Type B pancreatic cell (in vitro differentiated cells): ENCODE measurements at places on chromosomes 16 and 17. TPM values are rescaled to one million over a fixed set of nuclear protein-coding genes. Genes with fewer than 3 reads are reported as not detected.
A peak's percentile ranks its signal among the peaks of the same experiment; 100 is the strongest.

The HAS3 gene
- 1.5 and 3.7 TPM in 2 replicates for total RNA-seq

The NATD1 gene
- total RNA-seq, result 9.8 and 10.7 TPM in 2 replicates

The PLXDC1 gene
- total RNA-seq, result 1.7 and 5.0 TPM in 2 replicates

The C16orf96 gene
- 0.14 and 0.43 TPM in 2 replicates for total RNA-seq

The CCL4L2 gene
- 0.45 TPM in 1 of 2 replicates, not detected in the other for total RNA-seq

The CES3 gene
- 0.48 and 1.1 TPM in 2 replicates for total RNA-seq

The MYH2 gene
- total RNA-seq, result not detected in 2 replicates

The HEATR9 gene
- not detected in 2 replicates for total RNA-seq

The GSG1L2 gene
- not detected in 2 replicates for total RNA-seq

DNA sequence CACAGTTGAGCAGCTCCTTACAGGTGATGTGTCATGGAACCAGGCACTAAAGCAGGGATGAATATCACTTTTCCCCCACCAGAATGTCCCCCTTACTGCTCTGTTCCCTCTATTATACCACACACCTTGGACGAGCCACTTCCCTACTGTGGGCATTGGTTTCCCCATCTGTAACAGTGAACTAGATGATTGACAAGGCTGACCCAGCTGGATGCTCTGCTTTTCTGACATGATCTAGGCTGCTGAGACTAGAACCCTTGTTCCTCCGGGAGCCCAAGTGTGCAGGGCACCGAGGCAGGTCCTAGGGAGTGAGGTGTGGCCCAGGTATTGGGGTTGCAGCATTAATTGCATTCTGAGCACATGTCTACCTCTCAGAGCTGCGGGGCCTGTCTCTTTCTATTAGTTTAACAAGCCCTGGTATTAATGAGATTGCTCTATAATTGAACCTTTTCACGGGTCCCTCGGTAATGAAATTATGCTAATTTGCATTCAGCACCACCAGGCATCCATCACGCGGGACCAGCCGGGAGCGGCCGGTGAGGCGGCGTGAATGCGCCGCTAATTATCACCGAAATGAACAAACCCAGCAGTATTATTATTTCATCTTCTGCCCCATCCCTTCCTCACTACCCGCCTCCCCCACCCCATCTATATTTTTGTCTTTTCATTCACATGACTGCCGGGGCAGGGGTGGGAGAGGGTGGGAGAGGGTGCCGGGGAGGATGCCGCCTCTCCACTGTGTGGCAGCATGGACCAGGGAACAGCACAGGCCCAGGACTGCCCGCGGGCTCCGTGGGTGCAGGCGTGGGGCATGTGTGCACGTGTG is 121.1 kb downstream of the CYLD start:
- no peak overlapping the region for H3K27ac ChIP-seq
- H3K27me3 ChIP-seq, result no peaks in the 10 kb centered on the region
- H3K36me3 ChIP-seq, result no peaks in the 10 kb centered on the region
- no peak for DNase-seq

DNA sequence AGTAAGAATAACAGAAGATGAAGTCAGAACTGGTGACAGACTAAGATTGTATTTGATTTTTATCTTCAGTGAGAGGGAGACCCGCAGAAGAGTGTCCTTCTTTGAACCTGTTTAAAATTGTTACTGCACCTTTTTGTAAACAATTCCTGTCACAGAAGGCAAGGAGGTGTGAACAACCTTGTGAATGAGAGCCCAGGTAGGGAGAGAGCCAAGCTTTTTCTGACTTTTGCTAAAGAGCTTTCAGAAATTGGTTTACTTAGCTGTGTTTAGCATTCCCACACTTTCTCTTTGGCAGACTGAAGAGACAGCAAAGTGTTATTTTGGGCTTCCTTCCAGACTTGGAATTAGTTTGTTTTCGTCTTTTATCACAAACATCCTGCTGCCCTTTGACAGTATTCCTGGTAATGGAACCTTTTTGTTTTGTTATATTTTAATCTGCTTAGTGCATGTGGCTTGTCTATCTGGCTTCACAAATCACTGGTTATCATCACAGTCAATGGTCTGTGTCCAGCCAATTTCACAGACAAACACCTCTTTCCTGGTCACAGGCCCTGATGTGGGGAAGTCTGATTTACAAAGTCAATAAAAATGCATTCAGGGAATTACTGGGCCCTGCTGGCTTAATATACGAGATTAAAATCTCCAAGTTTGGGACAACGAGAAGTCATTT is 85.7 kb upstream of the HS3ST2 start:
- no peak overlapping the region for H3K4me3 ChIP-seq
- DNase-seq, result no peak
- H3K36me3 ChIP-seq, result no peaks in the 10 kb centered on the region
- no peaks in the 10 kb centered on the region for H3K4me1 ChIP-seq
- H3K27me3 ChIP-seq, result peaks cover 29% of the 10 kb centered on the region
- no peak overlapping the region for H3K27ac ChIP-seq

DNA sequence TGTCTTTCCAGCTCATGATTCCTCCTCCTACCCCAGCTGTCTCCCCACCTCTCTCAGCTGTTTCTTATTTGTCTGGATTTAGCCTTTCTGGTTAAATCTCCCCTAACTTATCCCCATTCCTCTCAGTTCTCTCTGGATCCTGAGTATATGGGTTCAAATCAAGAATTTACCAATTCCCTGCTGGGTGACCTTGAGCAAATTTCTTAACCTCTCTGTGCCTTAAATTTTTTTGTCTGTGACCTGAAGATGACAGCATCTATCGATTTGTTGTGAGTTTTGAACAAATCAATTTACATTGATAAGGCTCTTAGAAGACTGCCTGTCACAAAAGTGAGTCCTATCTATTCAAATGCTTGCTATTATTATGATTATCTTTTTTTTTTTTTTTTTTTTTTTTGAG is 2.0 kb upstream of the KCNG4 start:
- no peak overlapping the region for H3K27ac ChIP-seq
- no peak overlapping the region for H3K4me3 ChIP-seq

DNA sequence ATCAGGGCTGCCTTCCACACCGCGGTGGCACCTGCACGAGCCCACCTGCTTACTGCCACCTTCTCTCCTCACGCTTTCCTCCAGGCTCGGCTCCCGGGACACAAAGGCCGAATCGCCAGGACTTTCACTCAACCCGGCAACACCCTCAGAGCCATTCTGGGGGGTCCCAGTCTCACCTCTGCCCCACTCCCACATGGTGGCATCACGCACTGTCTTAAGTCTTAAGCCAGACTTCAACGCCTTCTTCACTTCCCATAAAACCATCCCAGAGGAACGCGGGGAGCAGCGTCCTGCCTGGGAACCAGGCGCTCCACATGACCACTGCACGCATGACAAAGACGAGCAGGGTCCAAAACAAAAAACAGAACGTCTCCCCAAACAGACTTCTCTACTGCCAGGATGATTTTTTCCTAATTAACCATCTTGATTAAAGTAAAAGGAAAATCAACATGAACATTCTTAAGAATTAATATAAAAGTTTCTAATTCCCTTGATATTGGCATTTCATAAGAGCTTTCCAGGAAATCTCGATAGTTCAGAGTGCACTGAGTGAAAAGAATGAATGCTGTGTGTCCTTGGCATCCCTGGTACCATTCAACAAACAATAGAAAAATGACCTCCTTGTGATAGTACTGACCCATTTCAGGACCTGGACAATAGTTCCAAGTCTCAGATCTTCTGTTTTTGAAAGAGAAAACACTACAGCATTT is 2.6 kb downstream of the CANT1 start:
- H3K36me3 ChIP-seq, result peaks cover 6% of the 10 kb centered on the region
- no peaks in the 10 kb centered on the region for H3K27me3 ChIP-seq
- H3K4me1 ChIP-seq, result peaks cover 30% of the 10 kb centered on the region
- H3K27ac ChIP-seq, result peak overlapping the region; percentile 57
- H3K4me3 ChIP-seq, result peak overlapping the region; percentile 67
- no peak for DNase-seq

- no peak for DNase-seq
- H3K27ac ChIP-seq, result no peak overlapping the region
- H3K4me1 ChIP-seq, result peaks cover 47% of the 10 kb centered on the region
- no peak overlapping the region for H3K4me3 ChIP-seq
- peaks cover 9% of the 10 kb centered on the region for H3K36me3 ChIP-seq
Observed at GRCh38 chr17:78745407-78746088, 36.5 kb downstream of the CYTH1 start.

DNA sequence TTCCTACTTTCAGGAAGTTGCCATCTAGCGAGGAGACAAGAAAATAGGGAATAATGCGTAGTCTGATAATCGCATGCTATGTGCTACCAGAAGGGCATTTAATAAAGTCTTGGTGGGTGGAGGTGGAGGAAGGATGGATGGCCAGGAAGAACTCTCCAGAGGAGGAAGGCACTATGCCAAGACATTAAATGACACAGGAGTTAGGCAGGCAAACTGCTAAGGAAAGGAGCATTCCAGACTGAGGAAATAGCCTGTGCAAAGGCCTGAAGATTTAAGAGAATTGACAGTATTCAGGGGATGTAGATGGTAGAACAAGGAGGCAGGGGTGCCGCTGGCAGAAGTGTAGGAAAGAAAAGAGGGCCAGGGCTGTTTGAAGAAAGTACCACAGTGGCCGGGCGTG is 19.3 kb upstream of the ARHGAP44 start:
- H3K36me3 ChIP-seq, result no peaks in the 10 kb centered on the region
- no peak for DNase-seq
- peaks cover 3% of the 10 kb centered on the region for H3K27me3 ChIP-seq
- no peaks in the 10 kb centered on the region for H3K4me1 ChIP-seq

GRCh38 chr16:30535777-30536190 is 1.1 kb upstream of the ZNF747 start:
- peaks cover 25% of the 10 kb centered on the region for H3K4me1 ChIP-seq
- H3K27me3 ChIP-seq, result no peaks in the 10 kb centered on the region
- H3K4me3 ChIP-seq, result peak overlapping the region; percentile 95
- DNase-seq, result no peak
- peak overlapping the region; percentile 95 for H3K27ac ChIP-seq

DNA sequence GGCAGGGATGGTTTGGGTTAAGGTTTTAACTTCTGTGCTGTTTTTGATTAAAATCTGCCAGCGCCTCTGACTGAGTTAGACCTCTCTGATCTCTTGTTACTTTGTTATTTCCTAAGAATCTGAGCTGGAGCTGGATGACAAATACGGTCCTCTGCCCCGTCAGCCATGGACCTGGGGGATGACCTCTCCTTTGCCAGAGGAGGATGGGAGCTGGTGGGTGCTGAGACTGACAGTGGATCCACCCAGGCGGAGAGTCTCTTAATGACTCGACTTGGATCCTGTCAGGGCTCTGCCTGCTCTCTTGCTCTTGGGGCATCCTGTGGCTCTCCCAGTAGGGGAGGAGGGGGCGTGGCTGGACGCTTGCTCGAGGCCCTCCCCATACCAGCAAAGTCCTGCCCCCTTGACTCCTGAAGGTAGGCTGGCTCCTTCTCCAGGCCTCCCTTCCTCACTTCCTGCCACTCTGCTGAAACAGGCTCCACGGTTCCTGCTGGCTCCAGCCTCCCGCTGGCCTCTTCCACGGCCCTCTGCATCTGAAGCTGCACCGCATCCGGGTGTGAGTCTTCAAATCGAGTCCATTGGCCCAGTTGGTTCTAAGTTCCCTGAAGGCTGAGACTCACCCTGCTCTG is 24.8 kb upstream of the MAP3K14 start:
- peaks cover 30% of the 10 kb centered on the region for H3K4me1 ChIP-seq
- peak overlapping the region; percentile 71 for H3K4me3 ChIP-seq
- DNase-seq, result peak; percentile 74
- H3K27ac ChIP-seq, result peak overlapping the region; percentile 26
- H3K27me3 ChIP-seq, result no peaks in the 10 kb centered on the region

DNA sequence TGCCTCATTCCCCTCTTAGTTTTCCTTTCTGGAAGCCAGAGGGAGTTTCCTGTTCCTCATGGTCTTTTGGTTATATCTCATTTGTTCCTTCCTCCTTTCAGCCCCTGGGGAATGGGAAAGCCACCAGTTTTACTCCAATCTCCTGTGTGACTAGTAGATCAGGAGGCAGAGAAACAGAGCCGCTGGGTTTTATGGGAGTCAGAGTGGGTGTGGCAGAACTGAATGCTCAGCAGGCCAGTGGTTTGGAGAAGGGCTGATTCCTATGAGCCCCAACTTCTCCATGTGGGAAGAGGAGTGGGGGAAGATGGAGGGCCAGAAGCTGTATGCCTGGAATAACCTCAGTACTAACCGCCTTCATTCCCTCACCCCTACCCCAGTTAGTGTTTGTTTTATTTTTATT is 4.1 kb downstream of the DNAH2 start:
- H3K27ac ChIP-seq, result no peak overlapping the region
- H3K4me3 ChIP-seq, result no peak overlapping the region
- H3K36me3 ChIP-seq, result no peaks in the 10 kb centered on the region
- H3K4me1 ChIP-seq, result peaks cover 13% of the 10 kb centered on the region
- no peak for DNase-seq
- H3K27me3 ChIP-seq, result peaks cover 47% of the 10 kb centered on the region

GRCh38 chr16:69741519-69741918 is 13.2 kb downstream of the NOB1 start:
- H3K4me3 ChIP-seq, result no peak overlapping the region
- H3K4me1 ChIP-seq, result peaks cover 9% of the 10 kb centered on the region
- H3K27ac ChIP-seq, result no peak overlapping the region
- peaks cover 33% of the 10 kb centered on the region for H3K36me3 ChIP-seq

GRCh38 chr16:53129281-53130158 is 74.7 kb downstream of the CHD9 start:
- peaks cover 4% of the 10 kb centered on the region for H3K36me3 ChIP-seq
- H3K27ac ChIP-seq, result peak overlapping the region; percentile 91
- no peaks in the 10 kb centered on the region for H3K27me3 ChIP-seq
- peaks cover 25% of the 10 kb centered on the region for H3K4me1 ChIP-seq

DNA sequence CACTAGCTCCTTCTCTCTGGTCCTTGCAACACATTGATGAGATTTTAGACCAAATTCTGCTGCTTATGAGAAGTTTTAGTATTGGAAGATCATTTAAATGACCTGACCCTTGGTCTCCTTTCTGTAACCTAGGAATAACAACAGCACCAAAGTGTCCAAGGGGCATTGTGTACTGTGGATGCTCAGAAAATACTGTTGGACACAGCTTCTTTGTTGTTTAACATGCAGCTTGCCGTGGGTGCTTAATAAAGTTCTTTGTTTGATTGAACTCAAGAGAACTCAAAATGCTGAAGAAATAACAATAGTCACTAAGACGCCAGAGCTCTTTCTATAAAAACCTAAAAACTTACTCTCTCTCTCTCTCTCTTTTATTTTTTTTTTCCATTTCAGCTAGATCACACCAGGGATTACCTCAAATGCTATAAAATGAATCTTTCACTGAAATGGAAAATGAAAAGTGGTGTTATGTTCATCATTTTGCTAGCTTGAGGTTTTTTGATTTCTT is 548.9 kb upstream of the CDH8 start:
- no peak overlapping the region for H3K4me3 ChIP-seq
- peaks cover 4% of the 10 kb centered on the region for H3K4me1 ChIP-seq
- H3K27me3 ChIP-seq, result peaks cover 3% of the 10 kb centered on the region
- no peaks in the 10 kb centered on the region for H3K36me3 ChIP-seq
- DNase-seq, result no peak

GRCh38 chr16:31456988-31457360 is 2.3 kb upstream of the ARMC5 start:
- H3K27me3 ChIP-seq, result no peaks in the 10 kb centered on the region
- peak overlapping the region; percentile 34 for H3K4me3 ChIP-seq
- H3K27ac ChIP-seq, result no peak overlapping the region
- DNase-seq, result no peak
- H3K4me1 ChIP-seq, result peaks cover 29% of the 10 kb centered on the region
- H3K36me3 ChIP-seq, result no peaks in the 10 kb centered on the region
